H9 (cell line): ENCODE measurements at places on chromosomes 4 and X.
A peak's percentile ranks its signal among the peaks of the same experiment; 100 is the strongest.

- DNase-seq, result no peak
Observed at GRCh38 chr4:1250527-1250812, 1.5 kb upstream of the CTBP1 start.

DNA sequence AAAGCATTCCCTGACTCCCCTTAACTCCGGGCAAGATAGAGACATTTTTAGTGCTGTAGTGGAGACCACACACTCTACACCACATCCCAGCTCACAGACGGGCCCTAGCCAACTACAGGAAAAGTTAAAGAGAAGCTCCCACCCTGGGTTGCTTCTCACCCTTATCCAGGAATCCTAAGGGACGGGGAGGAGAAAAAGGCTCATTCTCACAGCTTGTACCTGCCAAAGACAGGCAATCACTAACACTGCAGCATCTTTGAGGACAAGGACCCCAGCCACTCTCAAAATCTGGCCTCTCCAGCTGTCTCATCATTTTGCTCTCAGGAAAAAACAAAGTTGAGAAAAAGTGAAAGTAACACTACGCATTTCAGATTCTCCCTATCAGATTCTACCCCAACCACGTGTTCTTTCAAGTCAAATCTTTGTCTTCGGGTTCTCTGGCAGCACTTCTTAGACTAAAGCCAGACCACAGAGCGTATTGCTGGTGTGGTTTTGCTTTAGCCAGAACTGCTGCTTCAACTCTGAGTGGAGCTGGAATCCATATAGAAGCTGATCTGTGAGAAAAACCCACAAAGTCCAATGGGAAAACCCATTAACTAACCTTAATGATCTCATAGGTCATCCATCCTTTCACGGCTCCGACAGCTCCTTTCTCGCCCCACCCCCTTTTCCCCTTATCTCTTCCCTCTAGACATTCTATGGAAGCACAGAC lies 605.9 kb upstream of the DIPK2B start:
- DNase-seq, result no peak

GRCh38 chr4:129358571-129358970 lies 262.6 kb downstream of the C4orf33 start:
- no peak for DNase-seq

GRCh38 chr4:40722576-40723161 lies 27.1 kb upstream of the NSUN7 start:
- DNase-seq, result no peak

- DNase-seq, result no peak
Observed at GRCh38 chr4:107366016-107366735, 330.1 kb upstream of the DKK2 start.

GRCh38 chr4:110710070-110710469 lies 87.2 kb upstream of the PITX2 start:
- no peak for DNase-seq

GRCh38 chr4:38109370-38109769 lies 149.2 kb downstream of the PTTG2 start:
- DNase-seq, result no peak

GRCh38 chr4:19278665-19279064 lies 973.0 kb upstream of the SLIT2 start:
- DNase-seq, result no peak

DNA sequence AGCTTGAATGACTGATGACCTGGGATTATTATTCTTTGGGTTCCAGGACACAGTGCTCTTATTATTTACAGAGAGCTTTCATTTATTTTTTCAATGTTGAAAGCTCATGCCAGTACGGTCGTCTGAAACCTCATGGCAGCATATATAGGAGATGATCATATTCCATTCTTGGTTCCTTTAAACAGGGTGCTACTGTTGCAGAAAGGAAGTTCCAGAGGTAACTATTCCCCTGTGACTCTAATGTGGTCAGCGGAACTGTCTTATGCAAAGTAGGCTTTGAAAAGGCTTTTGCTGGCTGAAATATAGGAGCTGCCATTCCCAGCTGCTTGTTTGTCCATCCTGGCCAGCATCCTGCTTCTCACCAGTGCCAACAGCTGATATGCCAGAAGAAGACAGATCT lies 208.3 kb upstream of the LEF1 start:
- DNase-seq, result no peak

GRCh38 chrX:23752740-23753415 lies 9.8 kb upstream of the ACOT9 start:
- DNase-seq, result no peak

DNA sequence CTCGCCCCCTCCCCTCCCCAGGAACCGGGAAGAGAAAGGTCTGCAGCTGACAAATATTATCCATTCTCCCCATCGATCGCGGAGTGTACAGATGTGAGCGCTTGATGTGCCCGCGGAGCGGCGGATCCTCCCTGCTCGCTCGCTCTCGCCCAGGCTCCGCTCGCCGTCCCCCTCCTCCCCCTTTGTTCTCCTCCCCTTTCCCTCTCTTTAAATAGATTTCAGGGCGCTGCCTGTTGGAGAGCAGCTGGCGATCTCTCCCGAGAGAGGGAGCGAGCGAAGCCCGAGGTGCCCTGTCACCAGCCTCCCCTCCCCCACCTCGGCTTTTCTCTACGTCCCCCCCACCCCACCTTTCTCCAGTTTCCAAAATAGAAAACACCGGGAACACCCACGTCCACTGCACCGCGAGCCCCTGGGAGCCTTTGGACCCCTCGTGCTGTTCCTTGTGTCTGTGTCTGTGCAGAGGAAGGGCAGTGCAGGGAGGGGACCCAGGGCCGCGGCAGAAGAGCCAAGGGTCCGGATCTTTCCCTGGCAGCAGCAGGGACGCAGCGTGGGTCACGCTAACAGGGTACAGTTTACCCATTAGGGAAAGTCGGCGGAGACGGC lies 56.6 kb upstream of the BCOR start:
- peak; percentile 71 for DNase-seq

GRCh38 chr4:6271206-6271605 lies 1.6 kb downstream of the WFS1 start:
- no peak for DNase-seq

- DNase-seq, result no peak
Observed at GRCh38 chr4:27149541-27150212, 289.0 kb downstream of the STIM2 start.

GRCh38 chr4:107692202-107692601 lies 27.8 kb downstream of the PAPSS1 start:
- DNase-seq, result no peak

GRCh38 chr4:5133201-5133600 lies 81.9 kb downstream of the STK32B start:
- DNase-seq, result no peak

GRCh38 chr4:189090174-189090814 lies 850.4 kb upstream of the FRG1 start:
- DNase-seq, result peak; percentile 57

DNA sequence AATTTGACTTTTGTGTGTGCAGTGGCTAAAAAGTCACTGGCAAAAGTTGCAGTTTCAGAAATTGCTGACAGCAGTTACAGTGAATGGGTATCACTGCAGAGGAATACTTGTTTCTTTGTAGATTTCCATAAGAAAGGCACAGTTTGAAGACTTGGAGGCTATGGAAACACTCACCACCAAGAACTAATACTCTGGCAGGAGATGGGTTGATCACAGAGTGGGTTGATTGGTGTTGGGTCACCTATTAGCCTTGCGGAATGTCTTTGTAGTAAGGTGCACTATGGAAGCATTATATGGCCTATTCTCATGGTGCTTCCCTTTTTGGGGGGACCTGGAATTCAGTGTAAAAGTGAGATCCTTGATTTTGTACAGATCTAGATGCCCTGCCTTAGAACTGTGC lies 502.8 kb downstream of the CFAP47 start:
- no peak for DNase-seq

- DNase-seq, result no peak
Observed at GRCh38 chr4:27327421-27328181, 467.0 kb downstream of the STIM2 start.

- no peak for DNase-seq
Observed at GRCh38 chrX:38375891-38376290, 23.5 kb downstream of the OTC start.

DNA sequence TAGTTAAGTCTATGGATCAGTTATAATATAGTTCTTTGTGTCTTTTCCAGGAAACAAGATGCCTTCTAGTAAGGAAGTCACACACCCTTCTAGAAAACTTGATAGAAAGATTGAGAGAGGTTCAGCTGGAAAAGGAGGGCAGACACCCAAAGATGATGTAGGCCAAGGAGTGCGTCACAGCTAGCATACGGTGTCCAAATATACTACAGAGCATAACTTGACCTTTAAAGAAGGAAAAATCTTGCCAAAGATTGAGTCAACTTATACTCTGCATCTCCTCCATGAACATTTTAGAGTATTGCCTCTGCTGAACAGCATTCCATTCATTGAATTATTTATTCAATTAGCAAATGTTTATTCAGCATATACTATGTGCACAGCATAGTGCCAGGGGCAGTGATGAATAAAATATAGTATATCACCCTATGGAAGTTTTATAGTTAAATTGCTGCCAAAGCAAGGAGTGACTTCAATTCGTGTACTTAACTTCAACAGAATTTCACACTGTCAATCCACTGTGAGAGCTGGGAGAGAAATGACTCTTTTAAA lies 51.9 kb upstream of the SLC6A14 start:
- no peak for DNase-seq

DNA sequence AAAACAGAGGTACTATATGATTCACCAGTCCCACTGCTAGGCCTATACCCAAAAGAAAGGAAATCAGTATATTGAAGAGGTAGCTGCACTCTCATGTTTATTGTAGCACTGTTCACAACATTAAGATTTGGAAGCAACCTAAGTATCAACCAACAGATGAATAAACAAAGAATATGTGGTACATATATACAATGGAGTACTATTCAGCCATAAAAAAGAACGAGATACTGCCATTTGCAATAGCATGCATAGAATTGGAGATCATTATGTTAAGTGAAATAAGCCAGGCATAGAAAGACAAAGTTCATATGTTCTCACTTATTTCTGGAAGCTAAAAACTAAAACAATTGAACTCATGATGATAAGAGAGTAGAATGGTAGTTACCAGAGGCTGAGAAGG lies 72.6 kb downstream of the FGF16 start:
- DNase-seq, result no peak

- DNase-seq, result no peak
Observed at GRCh38 chr4:2797545-2798305, 4.8 kb downstream of the SH3BP2 start.

GRCh38 chrX:13764765-13765164 lies 30.2 kb downstream of the OFD1 start:
- DNase-seq, result peak; percentile 69
